ENCODE measurements at places on chromosomes 4 and X.

GRCh38 chrX:129013574-129013973, 509.7 kb downstream of the SMARCA1 start:
- no peak for DNase-seq

DNA sequence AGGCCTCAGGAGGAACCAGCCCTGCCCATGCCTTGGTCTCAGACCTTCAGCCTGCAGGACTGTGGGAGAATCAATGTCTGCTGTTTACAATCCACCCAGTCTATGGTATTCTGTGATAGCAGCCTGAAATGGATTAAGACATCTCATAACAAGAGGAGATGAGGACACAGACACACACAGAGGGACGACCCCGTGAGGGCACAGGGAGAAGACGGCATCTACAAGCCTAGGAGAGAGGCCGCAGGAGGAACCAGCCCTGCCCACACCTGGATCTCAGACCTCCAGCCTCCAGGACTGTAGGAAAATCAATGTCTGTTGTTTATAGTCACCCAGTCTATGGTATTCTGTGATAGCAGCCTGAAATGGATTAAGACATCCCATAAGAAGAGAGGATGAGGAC, 3.3 kb downstream of the SLC25A6 start:
- no peak for DNase-seq

GRCh38 chr4:76641758-76642157, 206.7 kb downstream of the SHROOM3 start:
- DNase-seq = no peak

DNA sequence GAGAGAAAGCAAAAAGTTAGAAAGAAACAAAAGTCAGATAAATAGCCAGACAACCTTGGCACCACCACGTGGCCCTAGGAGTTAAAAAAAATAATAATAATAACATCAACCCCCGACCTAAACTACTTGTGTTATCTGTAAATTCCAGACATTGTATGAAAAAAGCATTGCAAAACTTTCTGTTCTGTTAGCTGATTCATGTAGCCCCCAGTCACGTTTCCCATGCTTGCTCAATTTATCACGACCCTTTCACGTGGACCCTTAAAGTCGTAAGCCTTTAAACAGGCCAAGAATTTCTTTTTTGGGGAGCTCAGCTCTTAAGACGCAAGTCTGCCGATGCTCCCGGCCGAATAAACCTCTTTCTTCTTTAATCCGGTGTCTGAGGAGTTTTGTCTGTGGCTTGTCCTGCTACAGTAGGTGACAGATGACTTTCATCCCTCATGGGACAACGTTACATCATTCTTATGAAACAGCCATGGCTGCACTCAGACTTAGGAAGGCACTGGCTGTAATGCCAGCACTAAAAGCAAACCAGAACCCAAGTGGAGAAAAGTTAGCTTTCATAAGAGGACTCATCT, 520 bp downstream of the ACOX3 start:
- no peak for DNase-seq

- no peak for DNase-seq
Observed at GRCh38 chrX:112512509-112512908, 167.2 kb downstream of the LHFPL1 start.

DNA sequence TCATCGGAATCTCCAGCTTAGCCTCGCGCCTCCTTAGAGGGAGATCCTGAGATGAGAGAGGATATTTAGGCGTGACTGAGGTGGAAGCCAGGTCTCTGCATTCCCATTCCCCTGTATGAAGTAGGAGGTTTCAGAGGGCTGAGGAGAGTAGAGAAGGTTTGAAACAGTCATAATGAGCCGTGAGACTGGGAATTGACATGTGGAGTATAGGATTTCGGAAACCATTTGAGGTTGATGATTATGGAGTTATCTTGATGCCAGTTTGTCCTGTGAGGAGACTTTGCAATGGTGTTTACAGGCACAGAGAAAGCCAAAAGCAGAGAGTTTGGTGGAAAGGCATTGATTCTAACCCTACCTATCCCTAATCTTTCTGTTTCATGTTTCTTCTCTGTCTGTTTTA, 2.0 kb downstream of the CHST7 start:
- DNase-seq = no peak

DNA sequence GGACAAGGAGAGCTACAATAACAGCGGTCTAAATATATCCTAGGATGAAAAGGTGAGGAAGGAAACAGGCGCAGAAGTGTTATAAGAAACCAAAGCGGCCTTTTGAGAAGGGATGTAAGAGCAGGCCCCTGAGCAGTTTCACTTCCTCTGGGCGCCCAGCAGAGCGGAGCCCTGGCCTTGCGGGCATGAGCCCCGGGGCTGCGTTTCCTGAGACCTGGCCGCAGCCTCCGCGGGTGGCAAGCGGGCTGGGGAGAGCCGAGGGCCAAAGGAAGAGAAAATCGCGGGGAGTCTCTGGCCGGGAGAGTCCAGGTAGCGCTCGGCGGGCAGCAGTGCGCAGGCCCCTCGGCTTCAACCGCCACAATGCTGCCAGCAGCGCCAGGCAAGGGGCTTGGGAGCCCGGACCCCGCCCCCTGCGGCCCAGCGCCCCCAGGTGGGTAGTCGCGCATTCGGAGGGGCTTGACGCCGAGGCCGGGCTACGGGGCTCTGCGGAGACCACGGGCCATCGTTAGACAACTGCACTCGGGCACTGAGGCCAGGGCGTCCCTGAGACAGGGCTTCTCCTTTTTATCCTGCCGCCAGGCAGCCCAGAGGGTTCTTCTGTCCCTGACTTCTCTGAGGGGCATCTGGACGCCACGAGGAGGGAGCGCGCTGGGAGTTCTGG, at the start of gene BANK1:
BANK1 (plus strand) TSS at position 210 of the 661 bp plus-strand sequence; CDS start at position 361, 151 bp downstream.
- DNase-seq = no peak

DNA sequence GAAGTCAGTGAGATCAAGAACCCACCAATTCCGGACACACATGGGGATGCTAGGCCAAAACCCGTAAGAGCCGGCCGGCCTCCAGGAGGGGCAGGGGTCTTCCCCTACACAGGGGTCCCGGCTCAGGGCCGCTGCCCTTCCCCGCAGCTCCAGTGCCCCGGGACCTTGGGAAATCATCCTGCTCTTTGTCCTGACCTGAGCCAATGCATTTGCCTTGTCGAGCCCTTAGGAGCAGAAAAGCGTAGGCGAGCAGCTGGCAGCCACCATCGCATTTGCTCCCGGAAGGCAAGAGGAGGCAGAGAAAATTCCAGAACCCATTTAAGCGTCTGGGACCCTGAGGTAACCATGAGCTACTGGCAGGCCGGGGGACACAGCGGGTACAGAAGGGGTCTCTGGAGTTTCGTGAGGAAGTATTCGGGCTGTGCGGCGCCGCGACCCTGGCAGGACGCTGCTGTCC, 7.4 kb upstream of the TNIP2 start:
- no peak for DNase-seq

DNA sequence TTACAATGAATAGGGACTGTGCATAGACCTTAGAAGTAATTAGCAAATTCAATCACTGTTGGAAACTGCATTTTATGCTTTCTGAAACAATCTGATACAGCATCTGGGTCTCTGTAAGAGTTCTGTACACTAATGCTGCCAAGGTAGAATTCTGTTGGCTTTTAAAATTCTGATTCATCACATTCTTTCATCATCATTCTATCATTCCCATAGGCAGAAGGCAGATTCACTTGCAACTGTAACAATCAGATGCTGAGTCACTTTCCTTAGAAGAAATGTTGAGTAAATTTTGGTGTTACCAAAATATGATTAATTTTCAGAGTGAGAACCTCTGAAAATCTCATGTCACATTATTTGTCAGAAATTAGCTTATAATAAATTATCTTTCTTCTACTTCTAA, 267.2 kb downstream of the MAPK10 start:
- DNase-seq = peak; percentile 84

- DNase-seq = no peak
Observed at GRCh38 chrX:118720058-118720707, 7.2 kb upstream of the IL13RA1 start.

DNA sequence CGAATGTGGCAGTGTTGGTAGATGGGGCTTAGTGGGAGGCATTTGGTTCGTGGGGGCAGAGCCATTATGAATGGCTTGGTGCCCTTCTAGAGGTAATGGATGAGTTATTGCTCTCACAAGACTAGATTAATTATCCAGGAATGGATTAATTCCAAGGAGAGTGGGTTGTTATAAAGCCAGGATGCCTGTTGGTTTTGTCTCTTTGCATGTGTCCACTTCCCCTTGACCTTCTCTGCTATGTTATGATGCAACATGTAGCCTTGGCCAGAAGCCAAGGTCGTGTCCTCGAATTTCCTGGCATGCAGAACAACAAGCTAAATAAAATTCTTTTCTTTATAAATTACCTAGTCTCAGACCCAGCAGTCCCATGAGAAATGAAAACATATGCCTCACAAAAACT, 111.2 kb upstream of the PLS3 start:
- DNase-seq = peak; percentile 37

GRCh38 chr4:47933840-47934239, 19.5 kb upstream of the NFXL1 start:
- peak; percentile 12 for DNase-seq

GRCh38 chr4:183180621-183181020, 81.6 kb downstream of the WWC2 start:
- DNase-seq = no peak

GRCh38 chr4:25904748-25905082, 9.3 kb upstream of the SMIM20 start:
- no peak for DNase-seq

GRCh38 chrX:7996414-7996813, 69.2 kb upstream of the PNPLA4 start:
- DNase-seq = peak; percentile 8

DNA sequence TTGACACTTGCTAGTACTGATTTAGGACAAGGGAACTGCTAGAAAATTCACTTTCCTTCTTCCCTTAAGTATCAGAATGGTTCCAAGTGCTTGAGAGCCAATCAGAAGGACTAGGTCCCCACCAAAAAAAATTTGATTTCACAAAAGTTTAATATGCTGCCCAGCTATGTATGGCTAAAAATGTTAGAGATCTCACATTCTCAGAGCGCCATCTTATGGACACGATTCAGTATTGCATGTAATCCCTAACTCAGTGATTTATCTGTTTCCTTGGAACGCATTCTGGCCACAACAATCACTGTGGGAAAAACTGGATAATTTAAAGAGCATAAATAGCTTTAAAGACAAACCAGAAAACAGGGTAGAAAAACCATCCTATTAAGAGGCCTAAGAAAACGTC, 255.1 kb upstream of the GPC4 start:
- DNase-seq = peak; percentile 24

DNA sequence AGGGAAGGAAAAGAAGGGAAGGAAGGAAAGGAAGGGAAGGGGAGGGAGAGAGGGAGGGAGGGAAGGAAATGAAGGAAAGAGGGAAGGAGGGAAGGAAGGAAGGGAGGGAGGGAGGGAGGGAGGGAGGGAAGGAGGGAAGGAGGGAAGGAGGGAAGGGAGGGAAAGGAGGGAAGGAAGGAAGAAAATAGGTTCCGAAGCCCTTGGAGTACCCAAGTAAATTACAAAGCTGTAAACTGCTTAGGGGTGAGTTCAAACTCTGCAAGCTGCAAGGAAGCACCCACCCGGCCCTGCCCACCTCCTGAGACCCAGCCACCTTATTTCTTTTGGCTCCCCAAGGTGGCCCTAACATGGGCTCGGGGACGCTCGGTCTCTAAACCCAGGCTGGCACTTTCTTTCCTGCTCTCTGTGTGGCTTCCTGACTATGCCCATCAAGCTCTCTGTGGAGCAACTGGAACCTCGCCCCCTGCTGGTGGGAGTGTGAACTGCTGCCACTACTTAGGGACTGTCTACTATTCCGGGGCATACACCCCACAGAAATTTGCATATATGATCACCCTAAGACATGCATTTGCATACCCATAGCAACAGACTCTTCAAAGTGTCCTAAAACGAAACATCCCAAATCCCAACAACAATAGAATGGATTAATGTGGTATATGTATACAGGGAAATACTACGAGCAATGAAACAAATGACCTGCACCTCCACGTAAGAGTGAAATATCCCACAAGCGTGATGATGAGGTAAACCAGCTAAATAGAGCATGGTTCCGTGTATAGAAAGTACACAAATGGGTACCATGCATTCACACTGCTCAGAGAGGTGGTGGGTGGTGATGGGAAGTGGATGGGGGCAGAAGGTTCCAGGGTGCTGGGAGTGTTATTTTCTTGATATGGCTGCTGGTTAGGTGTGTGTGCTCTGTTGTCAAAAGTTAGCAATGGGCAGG, 151.7 kb upstream of the TBL1X start:
- DNase-seq = no peak

GRCh38 chrX:136016881-136017280, 31.6 kb downstream of the SLC9A6 start:
- no peak for DNase-seq

- DNase-seq = no peak
Observed at GRCh38 chr4:41181037-41181436, 33.3 kb downstream of the APBB2 start.

DNA sequence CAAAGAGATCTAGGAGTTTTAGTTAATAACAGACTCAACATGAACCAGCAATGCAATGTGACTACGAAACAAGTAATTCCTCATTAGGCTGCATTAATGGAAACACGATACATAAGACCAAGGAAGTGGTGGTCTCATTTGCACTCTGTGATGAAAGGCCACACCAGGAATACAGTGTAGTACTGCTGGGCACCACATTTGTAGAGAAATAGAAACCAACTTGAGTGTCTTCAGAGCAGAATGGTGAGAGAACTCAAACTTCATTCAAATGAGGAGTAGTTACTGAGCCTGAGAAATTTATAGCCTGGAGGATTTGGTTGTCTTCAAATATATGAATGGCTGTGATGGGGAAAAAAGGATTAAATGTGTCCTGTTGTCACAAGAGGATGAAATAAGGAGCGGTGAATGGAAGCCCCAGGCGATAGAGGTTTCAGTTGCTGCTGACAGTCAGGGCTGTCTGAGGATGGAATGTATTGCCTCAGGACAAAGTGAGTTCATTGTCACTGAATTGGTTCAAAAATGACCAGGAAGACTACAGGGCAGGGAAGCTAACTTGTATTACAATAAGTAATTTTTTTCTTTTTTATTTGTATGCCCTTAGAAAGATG, 50.9 kb downstream of the NFKB1 start:
- no peak for DNase-seq

- DNase-seq = no peak
Observed at GRCh38 chr4:168570466-168570865, 73.6 kb downstream of the PALLD start.

DNA sequence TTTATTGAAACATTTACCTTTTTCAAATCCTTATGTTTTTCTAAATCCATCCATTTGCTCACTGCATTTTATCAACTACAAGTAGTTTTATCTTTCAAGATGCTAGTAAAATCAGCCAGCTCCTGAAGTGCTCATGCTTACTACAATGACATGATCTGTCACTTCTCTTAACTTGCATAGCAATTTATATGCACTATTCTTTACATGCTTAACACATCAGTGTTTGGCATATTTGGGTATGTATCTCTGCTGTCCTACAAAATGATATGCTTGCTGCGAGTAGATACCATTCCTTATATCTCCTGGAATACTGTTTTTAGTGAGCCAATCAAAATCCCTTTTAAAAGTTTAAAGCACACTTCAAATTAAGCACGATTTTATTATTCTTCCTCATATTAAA, 2726.8 kb downstream of the PCDH7 start:
- DNase-seq = no peak

DNA sequence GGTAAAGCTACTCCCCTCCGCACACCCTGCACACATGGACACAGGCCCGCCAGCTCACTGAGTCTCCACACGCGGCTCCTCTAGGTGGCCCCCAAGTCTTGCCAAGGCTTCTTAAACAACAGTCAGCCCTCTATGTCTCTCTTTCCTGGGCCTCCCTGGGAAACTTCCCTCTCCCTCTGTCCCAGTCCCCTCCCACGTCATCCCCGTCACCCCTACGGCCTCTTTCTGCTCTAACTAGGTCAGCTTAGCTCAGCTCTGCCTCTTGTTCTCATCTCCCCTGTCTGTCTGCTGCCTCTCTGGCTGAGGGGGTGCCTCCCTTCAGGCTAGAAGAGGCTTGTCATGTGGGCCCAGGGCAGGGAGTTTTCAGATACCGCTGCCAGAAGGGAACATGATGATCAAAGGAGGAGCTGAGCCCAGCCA, 38.8 kb downstream of the SEPTIN6 start:
- peak; percentile 46 for DNase-seq

All from astrocyte (in vitro differentiated cells and primary cell).